ENCODE measurements at places on chromosomes 13 and 19.

DNA sequence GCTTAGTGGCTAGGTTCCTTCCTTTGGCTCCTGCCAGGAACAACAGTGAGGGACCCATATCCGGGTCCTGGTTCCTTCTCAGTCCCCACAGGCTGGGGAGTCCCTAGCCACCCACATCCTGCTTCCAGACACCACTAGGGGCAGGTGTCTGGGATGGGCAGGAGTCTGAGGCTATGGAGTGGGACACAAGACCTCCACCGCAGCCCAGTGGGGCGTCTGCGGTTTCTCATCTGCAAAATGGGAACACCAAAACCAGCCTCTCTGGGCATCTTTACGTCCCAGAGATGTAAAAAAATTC lies 879 bp upstream of the FCGBP start:
- DNase-seq: no peak

DNA sequence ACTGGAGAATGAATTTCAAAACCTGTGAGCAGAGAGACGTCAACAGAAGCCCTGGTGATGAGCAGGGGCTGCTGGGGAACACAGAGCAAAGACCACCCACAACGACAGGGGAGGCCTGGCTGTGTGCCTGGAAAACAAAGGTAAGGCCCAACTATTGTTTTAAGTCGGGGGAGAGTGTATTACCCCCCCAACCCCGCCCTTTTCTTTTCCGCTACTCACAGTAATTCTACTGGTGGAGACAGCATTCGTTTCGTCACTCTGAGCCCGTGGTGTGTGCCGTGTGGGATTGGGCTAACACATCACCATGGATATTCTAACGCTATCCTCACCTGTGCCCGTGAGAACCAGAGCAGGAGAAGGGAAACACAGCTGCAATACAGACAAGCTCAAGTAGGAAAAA lies 18.6 kb upstream of the ADPRHL1 start:
- no peak for DNase-seq

GRCh38 chr13:28000567-28000966 lies 12.1 kb upstream of the URAD start:
- no peak for DNase-seq

GRCh38 chr19:58395979-58396627 lies 647 bp downstream of the RNF225 start:
- DNase-seq: no peak

- DNase-seq: no peak
Measured at GRCh38 chr13:39501702-39502324, 101.2 kb downstream of the LHFPL6 start.

GRCh38 chr19:8478598-8478997 lies 23.8 kb downstream of the PRAM1 start:
- no peak for DNase-seq

DNA sequence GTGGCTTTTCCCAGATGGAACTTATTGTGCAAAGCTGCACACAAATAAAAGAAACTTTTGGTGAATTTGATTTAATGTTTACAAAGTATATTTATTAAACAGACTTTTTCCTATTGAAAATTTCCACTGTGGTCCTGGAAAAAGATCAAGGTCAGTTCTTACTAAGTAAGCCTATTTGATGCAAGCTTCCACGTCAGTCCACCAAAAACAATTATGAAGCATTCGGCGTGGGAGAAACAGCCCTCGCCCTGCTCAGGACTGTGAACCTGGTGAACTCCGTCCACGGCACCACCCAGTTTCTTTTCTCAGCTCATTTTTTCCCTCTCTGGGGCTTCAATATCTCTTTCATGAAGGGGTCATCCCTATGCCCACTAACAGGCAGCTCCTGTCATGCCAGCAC lies 149.8 kb downstream of the EFNB2 start:
- no peak for DNase-seq

- no peak for DNase-seq
Measured at GRCh38 chr13:109789262-109789661, 2.9 kb upstream of the IRS2 start.

DNA sequence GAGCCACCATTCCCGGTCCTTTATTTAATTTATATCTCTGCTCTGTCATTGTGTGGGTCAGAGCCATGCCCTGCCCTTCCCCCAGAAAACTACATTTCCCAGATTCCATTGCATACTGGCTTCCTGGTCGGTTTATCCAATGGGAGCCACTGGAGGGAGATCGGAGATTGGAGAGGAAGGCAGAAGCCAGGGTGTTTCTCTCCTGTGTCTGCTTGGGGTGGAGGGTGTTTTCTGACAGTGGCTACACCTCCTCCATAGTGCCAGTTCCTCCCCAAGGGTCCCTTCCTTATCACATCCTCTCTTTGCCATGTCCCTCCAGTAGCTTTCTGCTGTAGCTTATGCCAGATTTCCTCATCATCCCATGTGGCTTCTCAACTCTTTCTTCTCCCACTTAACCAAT lies 19.0 kb downstream of the OLFM2 start:
- DNase-seq: peak; percentile 58

GRCh38 chr19:50315773-50316448 lies 13.3 kb downstream of the KCNC3 start:
- DNase-seq: peak; percentile 32

- DNase-seq: no peak
Measured at GRCh38 chr13:48131533-48131932, 36.6 kb upstream of the MED4 start.

DNA sequence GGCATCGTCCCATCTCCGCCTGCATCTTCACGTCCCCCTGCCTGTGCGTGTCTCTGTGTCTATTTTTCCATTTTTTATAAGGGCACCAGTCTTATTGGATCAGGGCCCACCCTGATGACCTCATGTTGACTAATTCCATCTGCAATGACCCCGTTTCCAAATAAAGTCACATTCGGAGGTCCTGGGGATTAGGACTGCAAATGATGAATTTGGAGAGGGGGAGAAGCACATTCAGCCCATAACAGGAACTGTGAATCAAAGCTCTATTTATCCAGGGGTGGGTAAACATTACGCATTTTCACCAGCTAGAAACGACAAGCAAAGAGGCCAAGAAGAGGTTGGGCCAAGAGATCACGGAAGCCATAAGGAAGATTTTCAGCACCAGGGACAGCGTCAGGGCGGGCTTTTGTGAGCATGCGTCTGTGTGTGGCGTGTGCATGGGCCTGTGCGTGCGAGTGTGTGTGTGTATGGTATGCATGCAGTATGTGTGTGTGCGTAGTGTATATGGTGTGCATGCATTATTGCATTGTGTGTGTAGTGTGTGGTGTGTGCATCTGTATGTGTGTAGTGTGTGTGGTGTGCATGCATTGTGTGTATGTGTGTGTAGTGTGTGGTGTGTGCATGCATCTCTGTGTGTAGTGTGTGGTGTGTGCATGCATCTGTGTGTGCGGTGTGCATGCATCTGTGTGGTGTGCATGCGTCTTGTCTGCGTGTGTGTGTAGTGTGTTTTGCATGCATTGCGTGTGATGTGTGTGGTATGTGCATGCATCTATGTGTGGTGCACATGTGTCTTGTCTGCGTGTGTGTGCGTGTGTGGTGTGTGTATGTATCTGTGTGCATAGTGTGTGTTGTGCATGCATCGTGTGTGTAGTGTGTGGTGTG lies 19.6 kb downstream of the CELF5 start:
- peak; percentile 75 for DNase-seq

GRCh38 chr19:38569368-38569983 lies 48.3 kb downstream of the MAP4K1 start:
- DNase-seq: no peak

- DNase-seq: peak; percentile 55
Measured at GRCh38 chr19:54481326-54481930, 8.3 kb upstream of the CDC42EP5 start.

DNA sequence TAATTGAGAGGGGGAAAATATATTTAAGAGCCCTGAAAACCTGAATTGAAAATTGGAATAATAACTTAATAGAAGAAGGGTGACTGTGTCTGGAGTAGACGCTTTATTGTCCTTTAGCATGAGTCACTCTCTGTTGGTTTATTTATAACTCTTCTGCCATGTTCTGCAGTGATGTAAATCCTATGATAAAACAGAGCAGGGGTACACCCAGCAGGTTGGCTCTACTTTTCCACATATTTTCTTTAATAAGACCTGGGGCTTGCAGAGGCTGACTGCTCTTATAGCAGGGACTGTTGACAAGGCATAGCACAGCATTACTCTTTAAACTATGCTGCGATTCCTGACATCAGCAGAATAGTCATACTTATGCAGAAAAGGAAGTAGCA lies 389.9 kb upstream of the PCDH9 start:
- DNase-seq: peak; percentile 33

GRCh38 chr13:109974354-109974753 lies 188.0 kb upstream of the IRS2 start:
- DNase-seq: no peak

- DNase-seq: no peak
Measured at GRCh38 chr19:29712744-29713516, 2.1 kb downstream of the C19orf12 start.

DNA sequence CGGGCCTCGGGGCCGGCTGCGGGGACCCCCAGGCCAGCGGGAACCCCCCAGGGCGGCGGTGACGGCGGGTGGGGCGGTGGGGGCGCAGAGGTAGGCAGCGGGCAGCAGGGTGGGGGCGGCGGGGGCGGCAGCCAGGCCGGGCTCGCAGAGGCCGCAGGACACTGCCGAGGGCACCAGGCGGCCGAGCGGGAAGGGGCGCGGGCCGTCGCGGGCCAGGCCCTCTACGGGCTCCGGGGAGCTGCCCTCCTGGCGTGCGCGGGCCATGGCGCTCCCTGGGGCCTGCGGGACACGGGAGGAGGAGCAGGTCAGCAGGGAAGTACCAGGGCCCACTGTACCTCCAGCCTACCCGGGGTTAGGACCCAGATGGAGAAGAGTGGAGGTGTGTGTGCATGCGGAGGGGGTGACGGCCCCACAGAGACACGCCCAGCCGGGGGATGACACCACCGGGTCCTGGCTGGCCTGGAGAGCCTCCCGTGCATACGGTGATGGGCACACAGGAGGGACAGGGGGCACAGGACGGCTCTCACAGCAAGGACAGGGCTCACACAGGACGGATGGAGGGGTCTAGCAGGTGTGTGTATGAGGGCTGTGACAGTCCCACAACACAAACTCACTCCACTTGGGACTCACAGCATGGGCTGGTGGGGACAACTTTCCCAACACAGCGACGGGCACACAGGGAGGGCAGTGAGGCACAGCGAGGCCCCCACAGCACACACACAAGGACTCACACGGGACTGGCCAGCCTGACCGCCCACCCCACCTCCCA lies 2.6 kb downstream of the BBC3 start:
- peak; percentile 44 for DNase-seq

DNA sequence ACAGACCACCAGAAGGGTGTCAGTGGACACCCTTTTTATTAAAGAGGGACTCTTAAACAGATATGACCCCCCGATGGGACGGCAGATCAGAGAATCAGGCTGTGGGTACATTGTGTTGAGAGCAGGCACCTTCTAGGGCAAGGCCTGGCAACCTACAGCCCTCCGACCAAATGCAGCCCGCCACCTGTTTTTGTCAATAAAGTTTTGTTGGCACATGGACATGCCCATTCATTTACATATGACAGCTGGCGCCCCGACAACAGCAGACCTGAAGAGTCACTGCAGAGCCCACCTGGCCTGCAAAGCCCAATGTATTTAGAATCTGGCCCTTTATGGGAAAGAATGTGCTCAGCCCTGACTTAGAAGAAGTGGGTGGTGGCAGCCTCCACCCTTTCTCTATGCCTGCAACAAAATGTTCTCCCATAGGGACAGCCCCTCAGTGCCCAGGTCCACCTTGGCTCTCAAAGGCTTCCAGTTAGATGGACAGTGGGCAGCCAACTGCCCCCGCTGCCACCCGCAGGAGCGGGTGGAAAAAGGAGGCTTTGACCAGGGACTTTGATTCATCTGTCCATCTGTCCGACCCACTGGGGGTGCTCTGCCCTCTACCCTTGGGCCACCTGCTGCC lies 184.9 kb downstream of the PTPRS start:
- no peak for DNase-seq

GRCh38 chr19:49019242-49019932 lies 2.5 kb upstream of the LHB start:
- peak; percentile 56 for DNase-seq

DNA sequence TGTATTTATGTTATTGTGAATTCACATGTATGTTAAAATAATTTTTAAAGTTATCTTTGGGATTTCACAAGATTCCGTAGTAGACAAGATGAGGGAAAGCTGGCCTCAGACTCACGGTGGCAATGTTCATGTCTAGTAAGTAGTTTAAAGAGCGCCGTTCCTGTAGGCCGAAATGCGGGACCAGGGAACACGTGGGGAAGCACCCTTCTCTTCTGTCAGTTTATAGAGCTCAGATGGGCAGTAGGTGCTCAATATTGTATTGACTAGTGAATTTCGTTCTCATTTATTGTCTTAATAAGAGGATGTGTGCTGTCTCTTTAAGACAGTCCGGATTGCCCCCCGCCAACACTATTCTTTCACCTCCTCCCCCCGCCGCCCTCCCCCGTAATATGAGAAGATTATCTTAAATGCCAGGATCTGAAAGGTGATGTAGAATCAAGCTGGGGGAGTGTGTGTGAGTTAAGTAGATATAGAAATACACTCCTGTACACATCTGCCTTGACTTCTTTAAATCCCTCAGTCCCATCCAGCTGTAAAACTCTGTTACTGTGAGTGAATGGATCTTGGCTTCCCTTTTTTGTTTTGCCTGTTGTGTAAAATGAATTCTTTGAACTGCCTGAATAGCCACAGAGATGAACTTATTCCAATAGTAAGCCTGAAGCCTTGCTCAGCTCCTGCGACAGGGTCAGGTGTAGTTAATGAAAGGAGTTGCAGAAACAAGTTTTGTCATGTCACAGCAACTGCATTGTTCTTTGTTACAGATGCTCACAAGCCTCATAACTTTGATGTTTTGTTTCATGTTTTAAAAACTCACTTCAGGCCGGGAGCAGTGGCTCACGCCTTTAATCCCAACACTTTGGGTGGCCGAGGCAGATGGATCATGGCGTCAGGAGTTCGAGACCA lies 1.3 kb downstream of the LAMP1 start:
- peak; percentile 27 for DNase-seq

GRCh38 chr13:50970956-50971355 lies 61.4 kb downstream of the RNASEH2B start:
- DNase-seq: peak; percentile 41

- DNase-seq: peak; percentile 95
Measured at GRCh38 chr19:44943801-44944249, 1.8 kb downstream of the APOC4 start.

- DNase-seq: no peak
Measured at GRCh38 chr13:112177450-112178288, 110.7 kb downstream of the SOX1 start.

DNA sequence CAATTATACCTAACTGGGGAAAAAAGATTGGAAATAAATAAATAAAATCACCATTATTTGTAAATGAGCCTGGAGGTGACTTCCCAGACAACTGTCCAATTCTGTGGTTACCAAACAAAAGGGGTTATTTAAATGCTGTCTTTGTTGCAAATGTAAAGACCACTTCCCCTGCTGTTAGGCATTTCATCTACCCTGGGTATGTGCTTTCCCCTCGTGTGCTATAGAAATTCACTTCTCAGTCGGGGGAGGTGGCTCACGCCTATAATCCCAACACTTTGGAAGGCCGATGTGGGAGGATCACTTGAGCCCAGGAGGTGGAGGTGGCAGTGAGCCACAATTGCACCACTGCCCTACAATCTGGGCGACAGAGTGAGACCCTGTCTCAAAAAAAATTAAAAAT lies 101.9 kb upstream of the AKAP11 start:
- no peak for DNase-seq

DNA sequence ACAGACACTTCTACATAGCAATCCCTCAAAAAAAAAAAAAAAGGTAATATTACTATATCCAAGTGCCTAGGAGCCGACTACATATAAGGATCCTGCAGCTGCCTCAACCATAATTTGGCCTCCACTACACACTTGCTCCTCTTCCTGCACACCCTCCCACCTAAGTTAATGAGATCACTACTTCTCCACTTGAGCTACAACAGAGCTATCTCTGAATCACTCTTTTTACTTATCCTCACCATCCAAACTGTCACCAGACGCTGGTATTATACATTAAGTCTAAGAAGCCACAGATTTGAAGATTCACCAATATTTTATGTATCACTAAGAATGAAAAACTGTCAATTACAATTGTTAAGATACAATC lies 8.3 kb downstream of the OBI1 start:
- peak; percentile 4 for DNase-seq
